ENCODE measurements at places on chromosomes 7 and 10. TPM values are rescaled to one million over a fixed set of nuclear protein-coding genes. Genes with fewer than 3 reads are reported as not detected.
A peak's percentile ranks its signal among the peaks of the same experiment; 100 is the strongest.

Gene MMD2
- not detected for total RNA-seq

Gene GPRIN2
- total RNA-seq = not detected

Gene TMEM236
- 0.10 TPM for total RNA-seq

Gene SFTPD
- total RNA-seq = not detected

Gene AGK
- 140 TPM for total RNA-seq

Gene ABCB4
- total RNA-seq = 0.20 TPM

DNA sequence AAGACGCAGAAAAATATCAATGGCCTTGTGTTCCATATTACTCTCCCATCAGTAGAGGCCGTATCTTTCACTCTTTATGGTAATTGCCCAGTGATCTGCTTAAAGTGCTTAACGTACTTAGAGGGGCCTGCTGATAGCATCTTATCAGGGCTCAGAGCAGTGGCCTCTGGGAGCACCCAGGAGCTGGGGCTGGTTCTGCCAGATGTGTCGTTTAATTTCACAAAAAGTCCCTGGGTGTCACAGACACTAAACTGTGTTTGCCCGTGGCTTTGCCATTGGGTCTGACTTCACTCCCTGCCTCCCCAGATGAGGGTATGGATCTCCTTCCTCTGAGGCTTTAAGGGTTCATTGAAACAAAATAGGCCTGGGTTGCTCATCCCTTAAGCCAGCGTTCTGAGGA is 435.3 kb downstream of the GATA3 start:
- DNase-seq = no peak
- no peaks in the 10 kb centered on the region for H3K4me1 ChIP-seq
- peaks cover 35% of the 10 kb centered on the region for H3K27me3 ChIP-seq
- H3K27ac ChIP-seq = no peak overlapping the region

DNA sequence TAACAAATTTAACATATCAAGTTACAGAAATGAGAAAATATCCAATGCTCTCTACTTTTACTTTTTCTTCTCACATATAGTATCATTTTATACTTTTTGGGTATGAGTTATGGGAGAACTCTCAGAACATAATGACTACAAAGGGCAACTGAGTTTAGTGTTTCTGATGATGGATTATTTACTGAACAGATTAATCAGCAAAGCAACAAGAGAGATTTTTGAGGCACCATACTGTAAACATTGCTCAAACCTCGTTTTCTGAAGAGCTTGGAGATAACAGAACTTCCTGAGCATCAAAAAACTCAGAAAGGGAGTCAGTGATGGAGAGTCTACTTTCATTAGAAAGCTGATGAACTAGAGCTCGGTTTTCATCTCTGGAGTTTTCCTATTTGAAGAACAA is 84.8 kb upstream of the GSDME start:
- H3K4me3 ChIP-seq = no peak overlapping the region
- H3K27ac ChIP-seq = no peak overlapping the region
- no peaks in the 10 kb centered on the region for H3K27me3 ChIP-seq
- no peak for DNase-seq

GRCh38 chr10:96703358-96703757 is 17.0 kb downstream of the PIK3AP1 start:
- peaks cover 62% of the 10 kb centered on the region for H3K4me1 ChIP-seq
- H3K4me3 ChIP-seq = no peak overlapping the region
- H3K36me3 ChIP-seq = peaks cover 19% of the 10 kb centered on the region
- no peaks in the 10 kb centered on the region for H3K27me3 ChIP-seq
- peak overlapping the region; percentile 8 for H3K27ac ChIP-seq

- no peak overlapping the region for H3K4me3 ChIP-seq
- peaks cover 29% of the 10 kb centered on the region for H3K4me1 ChIP-seq
- H3K27ac ChIP-seq = no peak overlapping the region
These were observed 89.7 kb downstream of the AMPH start for GRCh38 chr7:38541440-38541839.

- DNase-seq = no peak
- no peaks in the 10 kb centered on the region for H3K4me1 ChIP-seq
- H3K4me3 ChIP-seq = no peak overlapping the region
- peaks cover 12% of the 10 kb centered on the region for H3K36me3 ChIP-seq
These were observed 88.5 kb downstream of the AVL9 start for GRCh38 chr7:32583791-32584190.

DNA sequence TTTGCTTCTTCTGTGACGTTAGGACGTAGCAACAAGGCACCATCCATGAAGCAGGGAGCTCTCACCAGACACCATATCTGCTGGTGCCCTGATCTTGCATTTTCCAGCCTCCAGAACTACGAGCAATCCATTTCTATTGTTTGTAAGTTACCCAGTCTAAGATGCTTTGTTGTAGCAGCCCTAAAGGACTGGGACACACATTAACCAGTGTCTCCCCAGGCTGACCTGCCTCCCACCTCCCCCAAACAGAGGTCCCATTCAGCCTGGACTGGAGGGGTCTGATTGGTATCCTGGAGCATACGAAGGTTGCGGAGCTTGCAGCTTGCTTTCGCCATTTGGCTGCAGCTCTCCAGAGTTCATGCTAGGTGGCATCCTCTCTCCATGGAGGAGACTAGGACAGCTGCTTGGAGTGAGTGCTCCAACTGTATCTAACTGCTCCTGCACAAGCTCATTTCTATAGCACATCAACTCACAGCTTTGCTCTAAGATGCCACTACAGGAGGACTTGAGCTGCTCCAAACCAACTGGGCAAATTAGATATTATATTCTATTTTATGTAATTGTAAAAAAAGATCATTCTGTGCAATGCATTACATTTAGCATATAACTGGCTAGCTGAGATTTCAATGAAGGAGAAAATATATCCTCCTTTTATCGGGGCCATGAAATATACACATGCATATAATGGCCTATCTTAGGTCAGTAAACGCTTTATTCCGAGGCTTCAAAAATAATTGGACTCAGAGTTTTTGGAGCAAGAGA is 8.0 kb upstream of the GRK5 start:
- no peak overlapping the region for H3K4me3 ChIP-seq
- DNase-seq = no peak
- peak overlapping the region; percentile 90 for H3K27ac ChIP-seq
- no peaks in the 10 kb centered on the region for H3K27me3 ChIP-seq

GRCh38 chr7:105943486-105943885 is 19.6 kb upstream of the CDHR3 start:
- DNase-seq = no peak
- H3K4me3 ChIP-seq = no peak overlapping the region
- H3K36me3 ChIP-seq = no peaks in the 10 kb centered on the region
- H3K27me3 ChIP-seq = peaks cover 16% of the 10 kb centered on the region
- no peak overlapping the region for H3K27ac ChIP-seq
- no peaks in the 10 kb centered on the region for H3K4me1 ChIP-seq

GRCh38 chr7:1691601-1692514 is 21.8 kb downstream of the ELFN1 start:
- DNase-seq = no peak
- no peak overlapping the region for H3K4me3 ChIP-seq
- H3K27me3 ChIP-seq = peaks cover 25% of the 10 kb centered on the region
- H3K27ac ChIP-seq = no peak overlapping the region
- H3K4me1 ChIP-seq = no peaks in the 10 kb centered on the region

DNA sequence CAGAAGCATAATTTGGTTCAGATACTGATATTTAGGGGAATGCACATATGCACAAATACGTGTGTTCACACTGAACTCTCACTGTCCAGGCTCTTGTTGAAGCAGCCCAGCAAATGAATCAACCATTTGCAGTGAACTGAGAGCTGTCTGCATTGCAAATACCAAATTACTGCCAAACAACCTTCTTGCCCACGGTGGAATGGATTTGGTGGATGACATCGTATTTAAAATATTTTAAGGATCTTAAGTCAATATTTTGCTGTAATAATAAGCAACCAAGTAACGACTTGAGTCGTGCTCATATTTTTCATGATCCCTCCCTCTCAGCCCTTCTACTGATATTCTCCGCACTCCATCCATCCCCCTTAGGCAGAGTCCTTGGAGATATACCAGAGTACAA is 107.9 kb upstream of the FEZF1 start:
- H3K4me1 ChIP-seq = no peaks in the 10 kb centered on the region
- no peak overlapping the region for H3K4me3 ChIP-seq
- H3K36me3 ChIP-seq = no peaks in the 10 kb centered on the region
- DNase-seq = no peak
- no peak overlapping the region for H3K27ac ChIP-seq
- no peaks in the 10 kb centered on the region for H3K27me3 ChIP-seq

DNA sequence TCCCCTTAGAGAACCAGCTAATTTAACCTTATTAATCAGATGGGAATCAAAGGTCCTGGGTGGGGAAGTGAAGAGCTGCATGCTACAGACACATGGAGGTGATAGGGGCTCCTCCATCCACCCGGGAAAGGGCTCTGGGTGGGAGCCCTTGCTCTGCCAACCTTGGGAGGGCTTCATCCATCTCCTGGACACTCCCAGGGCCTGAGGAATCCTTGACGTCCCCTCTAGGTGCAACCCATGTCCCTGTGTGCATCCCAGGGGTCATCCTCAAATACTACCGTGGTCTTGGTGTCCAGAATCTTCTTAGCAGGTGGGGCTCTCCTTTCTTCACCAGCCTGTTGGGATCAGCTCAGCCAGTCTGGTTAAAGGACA is 55.4 kb upstream of the IGFBP3 start:
- H3K27ac ChIP-seq = no peak overlapping the region
- H3K4me1 ChIP-seq = no peaks in the 10 kb centered on the region
- no peak overlapping the region for H3K4me3 ChIP-seq
- H3K27me3 ChIP-seq = peaks cover 2% of the 10 kb centered on the region

GRCh38 chr7:126411821-126412383 is 840.8 kb downstream of the GRM8 start:
- no peak overlapping the region for H3K4me3 ChIP-seq
- no peak overlapping the region for H3K27ac ChIP-seq
- H3K36me3 ChIP-seq = no peaks in the 10 kb centered on the region

- no peak for DNase-seq
- no peaks in the 10 kb centered on the region for H3K27me3 ChIP-seq
- no peak overlapping the region for H3K27ac ChIP-seq
- H3K4me3 ChIP-seq = no peak overlapping the region
- H3K36me3 ChIP-seq = no peaks in the 10 kb centered on the region
These were observed 39.2 kb upstream of the MBL2 start for GRCh38 chr10:52811776-52812175.

- H3K4me1 ChIP-seq = peaks cover 6% of the 10 kb centered on the region
- peak overlapping the region; percentile 76 for H3K4me3 ChIP-seq
- H3K36me3 ChIP-seq = no peaks in the 10 kb centered on the region
- H3K27me3 ChIP-seq = peaks cover 42% of the 10 kb centered on the region
- no peak for DNase-seq
These were observed 1.0 kb downstream of the GRM8 start for GRCh38 chr7:127251465-127252376.

DNA sequence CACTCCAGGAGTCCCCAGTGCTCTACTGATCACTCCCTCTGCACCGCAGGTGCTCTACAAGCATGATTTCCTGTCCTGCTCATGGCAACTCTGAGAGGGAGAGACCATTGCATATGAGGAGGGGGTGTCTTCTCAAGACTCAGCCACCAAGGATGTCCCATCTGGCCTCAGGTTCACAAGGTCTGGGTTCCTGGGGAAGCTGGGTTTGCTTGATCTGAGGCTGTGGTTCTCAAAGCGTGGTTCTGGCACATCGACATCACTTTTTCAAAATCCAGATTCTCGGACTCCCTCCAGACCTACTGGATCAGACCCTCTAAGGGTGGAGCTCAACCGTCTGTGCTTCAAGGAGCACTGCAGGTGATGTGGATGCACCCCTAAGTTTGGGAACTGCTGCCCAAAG is 247.5 kb downstream of the PLXNA4 start:
- no peaks in the 10 kb centered on the region for H3K36me3 ChIP-seq
- no peak overlapping the region for H3K4me3 ChIP-seq
- peaks cover 7% of the 10 kb centered on the region for H3K27me3 ChIP-seq
- no peak overlapping the region for H3K27ac ChIP-seq
